ENCODE measurements at places on chromosomes 6 and 20.
A peak's percentile ranks its signal among the peaks of the same experiment; 100 is the strongest.

DNA sequence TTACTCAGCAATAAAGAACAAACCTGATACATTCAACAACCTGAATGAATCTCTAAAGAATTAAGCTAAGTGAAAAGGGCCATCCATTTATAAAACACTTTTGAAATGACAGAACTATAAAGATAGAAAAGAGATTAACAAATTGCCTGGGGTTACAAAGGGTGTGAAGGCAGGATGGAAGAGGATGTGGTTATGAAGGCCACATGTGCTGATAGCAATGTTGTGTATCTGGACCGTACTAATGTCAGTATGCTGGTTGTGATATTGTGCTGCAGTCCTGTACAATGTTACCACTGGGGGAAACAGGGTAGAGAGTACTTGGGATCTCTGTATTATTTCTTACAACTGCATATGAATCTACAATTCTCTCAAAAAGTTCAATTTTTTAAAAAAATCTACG is 36.4 kb downstream of the ELOVL5 start:
- peak; percentile 71 for DNase-seq

- no peak for DNase-seq
These were observed 1.9 kb downstream of the BPIFB6 start for GRCh38 chr20:33033381-33033780.

DNA sequence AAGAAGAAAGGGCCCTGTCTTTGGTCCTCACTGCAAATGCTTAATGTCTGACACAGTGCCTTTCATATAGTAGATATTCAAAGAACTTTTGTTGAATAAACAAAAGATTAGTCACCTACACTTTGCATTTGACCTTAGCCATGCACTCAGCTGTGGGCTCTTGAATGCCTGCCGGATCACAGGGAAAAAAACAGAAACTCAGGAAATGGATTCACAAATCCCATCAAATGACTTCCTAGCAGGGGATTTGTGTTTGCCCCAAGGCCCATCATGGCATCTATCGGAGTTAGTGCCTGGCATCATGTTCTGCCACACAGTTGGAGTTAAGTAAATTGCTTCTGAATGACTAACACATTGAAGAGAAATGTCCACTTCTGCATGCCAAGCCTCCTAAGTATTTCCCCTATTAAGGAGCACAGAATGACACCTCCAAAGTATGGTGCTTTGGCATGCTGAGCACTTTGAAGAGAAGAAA is 72.3 kb upstream of the DST start:
- no peak for DNase-seq

DNA sequence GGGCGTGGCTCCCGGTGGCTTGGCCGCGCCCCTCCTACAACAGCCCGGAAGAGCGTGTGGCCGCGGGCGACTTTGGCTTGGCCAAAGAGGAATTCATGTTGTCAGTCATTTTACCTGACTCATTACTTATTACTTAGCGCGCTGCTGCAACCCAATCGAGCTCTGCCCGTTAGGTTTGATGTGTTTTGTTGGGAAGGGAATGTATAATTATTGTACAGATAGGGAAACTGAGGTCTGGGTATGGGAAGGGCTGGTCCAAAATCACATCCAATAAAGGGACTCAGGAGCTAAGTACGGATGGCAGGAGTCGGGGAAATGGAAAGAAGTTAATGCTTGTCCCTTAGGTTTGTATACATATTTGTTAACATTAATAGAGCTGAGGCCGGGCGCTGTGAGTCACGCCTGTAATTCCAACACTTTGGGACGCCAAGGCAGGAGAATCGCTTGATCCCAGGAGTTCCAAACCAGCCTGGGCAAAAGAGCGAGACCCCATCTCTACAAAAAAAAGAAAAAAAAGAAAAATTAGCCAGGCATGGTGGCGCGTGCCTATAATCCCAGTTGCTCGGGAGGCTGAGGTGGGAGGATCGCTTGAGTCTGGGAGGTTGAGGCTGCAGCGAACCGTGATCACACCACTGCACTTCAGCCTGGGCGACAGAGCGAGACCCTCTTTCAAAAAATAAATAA is 639 bp upstream of the ZNF335 start:
- DNase-seq, result no peak

DNA sequence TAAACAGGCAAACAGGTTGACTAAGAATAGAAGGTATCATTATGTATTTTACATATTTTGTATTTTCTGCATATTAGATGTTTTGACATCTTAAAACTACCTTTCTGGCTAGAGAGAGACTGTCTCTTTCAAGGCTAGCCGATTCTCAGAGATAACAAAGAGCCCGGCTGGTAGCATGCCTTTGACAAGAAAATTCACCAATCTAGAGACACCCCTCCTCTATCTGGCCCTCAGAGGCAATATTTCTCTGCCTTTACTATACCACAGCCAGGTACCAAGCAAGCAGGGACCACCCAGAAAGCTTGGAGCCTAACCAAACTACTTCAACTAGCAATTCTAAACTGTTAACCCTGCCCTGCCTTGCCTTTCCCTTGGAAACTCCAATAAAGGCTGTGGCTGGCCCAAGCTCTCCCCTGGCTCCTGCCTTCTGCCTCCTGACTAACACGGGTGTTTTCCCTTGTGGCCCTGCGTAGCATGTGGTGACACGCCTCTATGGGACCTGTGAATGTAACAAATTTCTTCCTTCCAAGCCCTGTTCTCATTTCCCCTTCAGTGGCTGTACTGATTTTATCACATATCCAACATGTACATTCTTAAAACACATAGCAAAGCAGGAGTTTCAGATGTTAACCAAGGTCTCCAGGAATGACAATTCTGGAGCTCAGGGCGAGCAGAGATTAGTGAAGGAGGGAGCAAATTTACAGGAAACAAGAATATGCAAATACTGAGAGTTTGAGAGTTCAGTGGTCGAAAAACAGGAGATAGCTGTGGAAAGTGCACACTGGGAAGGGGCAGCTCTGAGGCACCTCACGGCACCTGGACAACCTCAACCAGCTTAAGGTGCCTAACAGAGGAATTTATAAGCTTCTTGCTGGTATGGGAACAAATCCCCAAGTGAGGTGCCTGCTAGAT is 120.8 kb downstream of the BACH2 start:
- peak; percentile 46 for DNase-seq

DNA sequence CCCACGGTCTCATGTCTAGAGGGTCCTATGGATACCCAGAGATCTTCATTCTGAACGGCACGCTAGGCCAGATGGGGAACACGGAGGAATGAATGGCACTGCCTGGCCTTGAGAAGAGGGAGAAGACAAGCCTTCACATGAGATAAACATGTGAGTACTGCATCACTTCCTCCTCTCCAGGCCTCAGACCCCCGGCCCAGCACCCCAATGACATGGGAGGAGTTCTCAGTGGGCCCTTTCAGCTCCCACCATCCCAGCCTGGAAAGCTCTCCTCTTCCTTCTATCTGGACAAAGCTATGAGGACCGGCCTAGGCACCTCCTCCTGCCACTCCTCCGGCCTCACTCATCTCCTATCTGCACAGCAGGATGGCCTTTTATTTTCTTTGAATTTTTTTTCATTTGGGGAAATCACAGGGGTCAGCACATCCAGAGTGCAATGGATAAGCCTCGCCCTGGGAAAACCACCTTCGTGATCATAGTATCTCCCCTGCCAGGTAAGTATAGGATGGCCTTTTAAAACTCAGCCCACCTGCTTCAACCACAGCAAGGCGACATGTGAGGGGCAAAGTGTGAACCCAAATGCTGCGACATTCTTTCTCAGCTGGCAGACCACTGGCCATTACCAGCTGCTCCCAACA is 39.2 kb upstream of the CDKN1A start:
- no peak for DNase-seq

DNA sequence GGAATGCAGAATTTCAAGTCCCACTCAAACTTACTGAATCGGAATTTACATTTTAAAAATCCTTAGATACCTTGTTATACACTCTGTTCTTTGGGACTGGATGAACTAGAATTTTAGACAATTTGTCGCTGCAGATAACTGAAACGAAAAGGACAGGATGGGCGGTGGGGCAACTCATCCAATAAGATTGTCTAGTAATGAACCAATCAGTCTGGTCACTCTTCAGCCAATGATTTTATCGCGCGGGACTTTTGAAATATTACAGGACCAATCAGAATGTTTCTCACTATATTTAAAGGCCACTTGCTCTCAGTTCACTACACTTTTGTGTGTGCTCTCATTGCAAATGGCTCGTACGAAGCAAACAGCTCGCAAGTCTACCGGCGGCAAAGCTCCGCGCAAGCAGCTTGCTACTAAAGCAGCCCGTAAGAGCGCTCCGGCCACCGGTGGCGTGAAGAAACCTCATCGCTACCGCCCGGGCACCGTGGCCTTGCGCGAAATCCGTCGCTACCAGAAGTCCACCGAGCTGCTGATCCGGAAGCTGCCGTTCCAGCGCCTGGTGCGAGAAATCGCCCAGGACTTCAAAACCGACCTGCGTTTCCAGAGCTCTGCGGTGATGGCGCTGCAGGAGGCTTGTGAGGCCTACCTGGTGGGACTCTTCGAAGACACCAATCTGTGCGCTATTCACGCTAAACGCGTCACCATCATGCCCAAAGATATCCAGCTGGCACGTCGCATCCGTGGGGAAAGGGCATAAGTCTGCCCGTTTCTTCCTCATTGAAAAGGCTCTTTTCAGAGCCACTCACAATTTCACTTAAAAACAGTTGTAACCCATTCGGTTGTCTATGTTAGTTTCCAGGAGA is 41.9 kb upstream of the HFE start:
- peak; percentile 90 for DNase-seq

- no peak for DNase-seq
These were observed 123.0 kb upstream of the CEP162 start for GRCh38 chr6:84350397-84350796.

- DNase-seq, result no peak
These were observed 83.1 kb upstream of the CST7 start for GRCh38 chr20:24866008-24866407.

GRCh38 chr20:63183422-63184146 is 32.3 kb downstream of the YTHDF1 start:
- DNase-seq, result no peak

DNA sequence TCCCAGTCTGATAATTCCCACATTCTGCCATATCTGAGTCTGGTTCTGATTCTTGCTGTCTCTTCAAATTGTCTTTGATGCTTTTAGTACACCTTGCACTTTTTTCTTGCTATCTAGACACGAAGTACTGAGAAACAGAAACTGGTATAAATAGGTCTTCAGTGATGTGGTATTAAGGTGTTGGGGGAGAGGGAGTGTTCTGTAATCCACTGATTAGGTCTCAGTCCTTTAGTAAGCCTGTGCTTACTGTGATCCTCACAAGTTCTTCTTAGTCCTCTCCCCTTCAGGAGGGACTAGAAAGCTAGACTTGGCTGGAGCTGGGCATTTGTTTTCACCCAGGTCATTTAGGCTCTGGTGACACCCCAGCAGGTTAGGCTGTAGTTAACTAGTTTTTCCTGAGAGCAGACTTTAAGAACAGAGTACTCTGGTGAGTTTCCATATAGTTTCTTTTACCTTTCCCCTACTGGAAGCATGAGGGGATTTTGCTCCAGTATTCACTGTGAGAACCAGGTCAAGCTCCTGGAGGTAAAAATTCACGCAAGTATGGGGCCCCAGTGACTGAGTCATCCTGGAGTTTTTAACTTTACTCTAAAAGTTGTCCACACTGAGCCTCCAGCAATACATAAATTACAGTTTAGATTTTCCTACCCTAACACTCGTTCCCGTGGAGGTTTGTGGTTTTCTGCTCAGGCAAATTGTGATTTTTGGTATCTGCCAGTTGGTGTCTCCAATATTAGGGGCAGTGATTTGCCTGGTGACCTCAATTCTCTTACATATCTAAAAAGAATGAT is 154.6 kb downstream of the CDKAL1 start:
- DNase-seq, result no peak
